ENCODE measurements at places on chromosomes 4 and X. TPM values are rescaled to one million over a fixed set of nuclear protein-coding genes. Genes with fewer than 3 reads are reported as not detected.

GRCh38 chr4:19227701-19228100 lies 1024.0 kb upstream of the SLIT2 start:
- DNase-seq: no peak

Gene MAPK10
- 7.8 TPM for total RNA-seq

GRCh38 chr4:181148470-181148869 lies 1094.7 kb upstream of the TENM3 start:
- DNase-seq: no peak

GRCh38 chr4:107153956-107154355 lies 117.8 kb upstream of the DKK2 start:
- DNase-seq: no peak

Gene YY2
- total RNA-seq: 0.47 TPM

DNA sequence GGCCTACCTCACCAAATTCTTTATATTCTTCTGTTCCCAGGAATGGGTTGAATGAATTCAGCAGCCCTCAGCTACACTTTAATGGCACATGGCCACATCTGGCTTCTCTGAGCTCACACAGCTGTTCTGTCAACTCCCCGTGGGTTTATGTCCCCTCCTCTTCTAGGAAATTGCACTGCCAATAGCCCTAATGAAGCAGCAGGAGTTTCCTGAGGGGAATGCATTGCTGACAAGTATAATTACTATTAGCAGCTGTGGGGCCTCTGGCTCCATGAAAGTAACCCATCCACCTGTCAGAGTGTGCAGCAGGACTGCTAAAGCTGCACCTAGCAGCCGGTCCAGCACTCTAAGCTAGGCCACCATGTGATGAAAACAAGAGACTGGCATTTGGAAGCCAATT lies 50.3 kb downstream of the FTHL17 start:
- peak; percentile 44 for DNase-seq

GRCh38 chr4:68951078-68951805 lies at the start of gene UGT2A3:
UGT2A3 (minus strand) TSS chr4:68951804; CDS start chr4:68951760, 44 bp downstream.
- no peak for DNase-seq

GRCh38 chrX:39726771-39727170 lies 371.0 kb downstream of the BCOR start:
- peak; percentile 57 for DNase-seq

DNA sequence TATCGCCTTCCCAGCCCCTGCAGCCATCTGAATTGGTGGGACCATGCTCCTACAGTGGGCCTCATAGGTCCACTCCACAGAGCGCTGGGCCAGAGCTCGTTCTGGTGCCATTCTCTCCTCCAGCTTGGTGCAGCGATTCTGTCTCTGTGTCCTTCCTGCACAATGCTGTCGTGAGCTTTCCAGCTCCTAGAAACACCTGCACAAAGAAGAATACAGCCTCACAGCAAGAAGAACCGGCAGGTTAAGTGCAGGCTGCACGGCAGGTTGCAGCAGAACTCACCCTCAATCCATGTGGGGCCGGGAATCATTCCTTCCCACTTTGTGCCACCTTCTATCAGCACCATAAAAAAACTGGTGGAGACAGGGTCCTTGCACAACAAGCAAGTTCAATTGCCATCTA lies 101.2 kb upstream of the ENPP6 start:
- DNase-seq: no peak

- no peak for DNase-seq
Measured at GRCh38 chrX:129760981-129761380, 18.8 kb upstream of the SASH3 start.

- DNase-seq: no peak
Measured at GRCh38 chr4:154711522-154711921, 32.3 kb upstream of the LRAT start.

DNA sequence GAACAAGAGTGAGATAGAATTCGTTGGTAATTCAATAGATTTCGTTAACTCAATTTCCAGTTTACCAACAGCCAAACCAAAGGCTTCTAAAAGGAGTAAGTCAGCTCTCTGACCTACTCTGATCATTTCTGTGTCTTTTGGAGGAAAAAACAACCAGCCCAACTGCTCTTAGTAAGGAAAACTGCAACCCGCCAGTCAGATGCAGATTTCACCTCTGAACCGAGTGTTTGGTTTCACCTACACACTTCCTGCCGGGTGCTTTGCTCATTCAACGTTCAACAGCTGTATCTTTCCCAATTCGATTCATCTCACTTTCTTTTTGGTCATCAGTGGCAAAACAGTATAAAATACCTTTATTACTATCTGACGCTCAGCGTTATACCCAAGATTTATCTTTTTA lies 24.5 kb downstream of the TMSB4X start:
- no peak for DNase-seq

DNA sequence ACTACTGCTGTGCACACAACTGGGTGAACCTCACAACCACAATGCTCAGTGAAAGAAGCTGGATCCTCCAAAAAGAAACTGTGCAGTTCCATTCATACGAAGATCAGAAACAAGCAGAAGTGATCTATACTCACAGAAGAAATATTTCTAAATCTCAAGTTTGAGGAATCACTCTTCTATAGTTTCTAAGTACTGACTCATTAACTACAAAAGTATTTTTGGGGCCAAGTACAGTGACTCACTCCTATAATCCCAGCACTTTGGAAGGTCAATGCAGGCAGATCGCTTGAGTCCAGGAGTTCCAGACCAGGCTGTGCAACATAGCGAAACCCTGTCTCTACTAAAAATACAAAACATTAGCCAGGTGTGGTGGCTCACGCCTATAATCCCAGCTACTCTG lies 51.3 kb upstream of the RELL1 start:
- no peak for DNase-seq

All from right cardiac atrium (tissue), 5 donors.